ENCODE measurements at places on chromosomes 2 and 18.

DNA sequence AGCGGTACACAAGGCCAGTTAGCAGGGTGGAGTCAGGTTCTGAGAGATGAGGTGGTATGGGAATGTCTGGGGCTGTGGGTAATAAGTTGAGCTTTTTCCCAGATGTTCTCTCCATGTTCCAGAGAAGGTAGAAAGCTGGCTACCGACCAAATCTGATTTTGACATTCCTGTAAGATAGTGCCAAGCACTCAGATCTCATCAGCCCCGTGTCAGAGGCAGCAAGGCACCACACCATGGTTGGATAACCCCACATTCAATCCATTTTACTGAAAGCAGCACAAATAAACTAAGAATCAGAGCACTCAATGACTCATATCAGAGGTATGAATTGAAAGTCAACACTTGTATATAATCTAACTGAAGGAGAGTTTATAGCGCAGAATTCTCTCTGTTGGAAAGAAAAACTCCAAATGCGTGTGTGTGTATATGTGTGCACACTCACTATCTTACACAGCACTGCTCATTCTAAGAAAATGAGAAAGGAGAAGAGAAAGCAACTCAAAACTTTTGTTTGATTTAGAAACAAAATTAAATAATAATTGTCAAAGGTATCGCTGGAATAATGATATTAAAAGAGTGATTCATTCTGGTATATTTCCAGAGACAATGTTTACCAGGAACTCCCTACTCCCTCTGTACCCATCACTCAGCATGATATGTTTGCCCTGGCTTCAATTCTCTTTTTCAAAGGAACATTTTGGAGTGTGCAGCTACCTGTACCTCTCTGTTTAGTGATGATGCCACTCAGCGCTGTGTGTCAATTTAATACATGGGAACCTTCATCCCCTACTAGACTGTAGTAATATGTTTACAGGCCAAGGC is 375.1 kb upstream of the ID2 start:
- no peak for DNase-seq

GRCh38 chr18:34223893-34224422 is 755 bp downstream of the NOL4 start:
- no peak for DNase-seq

GRCh38 chr18:7548721-7549120 is 18.4 kb upstream of the PTPRM start:
- no peak for DNase-seq

GRCh38 chr2:104871649-104871971 is 17.7 kb downstream of the POU3F3 start:
- DNase-seq: no peak

DNA sequence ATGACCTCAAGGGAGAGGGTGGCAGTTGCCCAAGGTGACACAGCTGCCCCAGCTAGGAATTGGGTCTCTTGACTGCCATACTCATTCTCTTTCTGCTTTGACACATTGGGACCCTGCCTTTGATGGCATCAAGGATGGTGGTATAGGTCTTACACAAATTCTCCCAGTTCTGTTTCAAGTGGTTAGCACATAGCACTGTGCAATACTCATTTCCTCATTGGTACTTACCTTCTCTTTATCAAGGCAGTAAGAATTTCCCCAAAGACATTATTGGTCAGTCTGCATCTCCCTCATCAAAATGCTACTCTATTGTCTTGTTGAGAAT is 35.9 kb upstream of the CCDC93 start:
- no peak for DNase-seq

- DNase-seq: no peak
Observed at GRCh38 chr2:24448797-24449196, 42.3 kb upstream of the NCOA1 start.
